ENCODE measurements at places on chromosomes 6 and 20. TPM values are rescaled to one million over a fixed set of nuclear protein-coding genes. Genes with fewer than 3 reads are reported as not detected.

TFAP2D gene
- total RNA-seq: not detected

EDN1 gene
- total RNA-seq: 15.1 TPM

PTCRA gene
- not detected for total RNA-seq

LTA gene
- total RNA-seq: 0.72 TPM

BEND6 gene
- 8.0 TPM for total RNA-seq

BMP7 gene
- total RNA-seq: 11.5 TPM

RIPOR3 gene
- total RNA-seq: 92.5 TPM

SLC22A23 gene
- 4.5 TPM for total RNA-seq

SPEF1 gene
- total RNA-seq: 0.41 TPM

FERMT1 gene
- total RNA-seq: 0.95 TPM

CLPSL1 gene
- total RNA-seq: not detected

SPATA25 gene
- total RNA-seq: 1.8 TPM

ALDH8A1 gene
- not detected for total RNA-seq

LINC00237 gene
- not detected for total RNA-seq

CYP39A1 gene
- total RNA-seq: 0.72 TPM

HRH3 gene
- total RNA-seq: 0.10 TPM

MOG gene
- total RNA-seq: not detected

HNF4A gene
- total RNA-seq: 0.28 TPM

SMOC2 gene
- 0.13 TPM for total RNA-seq

ANGPT4 gene
- total RNA-seq: not detected

ARMH2 gene
- not detected for total RNA-seq

HLA-DRA gene
- total RNA-seq: 1.7 TPM

ROS1 gene
- 0.10 TPM for total RNA-seq

BPIFB1 gene
- 0.10 TPM for total RNA-seq

HINT3 gene
- total RNA-seq: 11.5 TPM

PCSK2 gene
- total RNA-seq: not detected

All from Panc1 (cell line).